ENCODE measurements at places on chromosomes 11 and 22.

DNA sequence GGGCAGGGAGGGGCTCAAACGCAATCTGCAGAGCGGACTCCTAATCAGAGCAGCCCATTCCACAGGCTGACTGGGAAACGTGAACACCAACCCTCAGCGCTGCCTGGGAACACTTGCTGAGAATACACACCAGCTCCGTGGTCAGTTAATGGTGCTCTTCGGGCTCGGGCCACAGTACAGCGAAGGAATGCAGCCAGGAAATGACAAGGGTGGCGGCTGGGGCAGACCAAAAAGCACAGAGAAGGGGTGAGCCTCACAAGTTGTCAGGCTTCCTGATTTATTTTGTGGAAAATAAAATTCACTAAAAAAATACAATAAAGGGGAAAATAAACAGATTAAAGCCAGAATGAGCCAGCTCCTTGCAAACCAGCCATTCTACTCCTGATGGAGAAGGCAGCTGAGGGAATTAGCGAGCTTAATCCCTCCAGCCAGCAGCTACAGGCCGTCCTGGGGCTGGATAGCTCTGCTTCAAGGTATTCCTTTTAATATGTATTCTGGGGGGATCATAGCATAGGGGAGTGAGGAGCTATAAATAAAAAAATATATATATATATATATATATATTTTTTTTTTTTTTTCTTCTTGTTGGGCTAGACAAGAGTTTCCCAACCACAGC, 165.5 kb upstream of the NTM start:
- DNase-seq: no peak

- no peak for DNase-seq
Observed at GRCh38 chr11:104968355-104968855, at the start of gene CASP4. CASP4 (minus strand) TSS chr11:104968574; CDS start chr11:104968525, 49 bp downstream.

DNA sequence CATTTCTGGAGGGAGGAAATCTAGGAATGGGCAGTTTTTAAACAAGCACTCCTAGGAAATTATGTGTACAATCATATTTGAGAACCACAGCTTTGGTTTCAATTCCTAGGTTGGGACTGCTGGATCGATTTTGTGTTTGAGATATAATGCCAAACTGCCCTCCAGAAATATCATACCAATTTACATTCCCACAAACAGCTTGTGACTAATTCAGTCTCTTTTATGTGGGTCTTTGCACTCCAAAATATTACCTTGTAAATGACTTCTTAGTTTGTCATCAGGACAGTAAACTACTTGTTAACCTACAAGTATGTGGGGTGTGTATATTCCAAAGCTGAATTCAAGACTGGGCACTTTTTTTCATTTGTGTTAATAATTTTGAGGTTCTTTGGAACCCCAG, 9.8 kb upstream of the BARX2 start:
- no peak for DNase-seq

GRCh38 chr11:123061403-123062157, at the start of gene HSPA8:
HSPA8 (minus strand) TSS chr11:123062136; CDS start chr11:123061324, 812 bp downstream.
- peak; percentile 68 for DNase-seq

DNA sequence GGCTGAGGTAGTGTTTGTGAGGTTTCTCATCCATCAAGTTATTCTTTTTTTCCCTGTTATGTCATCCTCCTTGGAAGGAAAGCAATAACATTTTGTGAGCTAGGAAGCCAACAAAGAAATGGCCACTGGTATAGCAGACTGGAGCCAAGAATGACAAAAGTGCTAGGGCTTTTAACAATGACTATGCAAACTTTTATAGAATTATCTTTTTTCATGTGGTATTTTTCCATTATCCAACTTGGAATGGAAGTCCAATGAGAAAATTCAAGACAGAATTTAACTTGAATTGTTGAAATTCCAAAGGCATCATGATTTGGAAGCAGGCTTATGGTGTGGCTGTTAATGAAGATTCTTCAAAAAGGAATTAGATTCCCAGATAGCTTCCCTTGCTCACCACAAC, 216.4 kb upstream of the PDGFD start:
- DNase-seq: no peak

DNA sequence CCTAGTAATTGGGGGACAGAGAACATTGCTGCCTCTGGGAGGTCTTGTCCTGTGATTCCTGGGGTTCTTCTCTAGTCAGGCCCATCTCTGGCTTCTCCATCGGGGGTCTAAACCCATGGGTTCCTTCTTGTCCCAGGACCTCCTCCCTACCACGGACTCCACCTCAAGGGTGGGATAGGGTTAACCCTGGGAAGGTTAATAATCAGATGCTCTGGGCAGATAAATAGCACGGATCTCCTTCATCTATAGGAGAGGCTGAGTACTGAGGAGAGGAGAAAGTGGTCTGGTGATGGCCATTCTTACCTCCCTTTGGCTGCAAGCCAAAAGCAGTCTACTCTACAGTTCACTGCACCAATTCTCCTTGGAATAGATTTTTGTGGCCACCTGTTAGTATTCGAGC, 10.5 kb downstream of the HEPHL1 start:
- DNase-seq: no peak

DNA sequence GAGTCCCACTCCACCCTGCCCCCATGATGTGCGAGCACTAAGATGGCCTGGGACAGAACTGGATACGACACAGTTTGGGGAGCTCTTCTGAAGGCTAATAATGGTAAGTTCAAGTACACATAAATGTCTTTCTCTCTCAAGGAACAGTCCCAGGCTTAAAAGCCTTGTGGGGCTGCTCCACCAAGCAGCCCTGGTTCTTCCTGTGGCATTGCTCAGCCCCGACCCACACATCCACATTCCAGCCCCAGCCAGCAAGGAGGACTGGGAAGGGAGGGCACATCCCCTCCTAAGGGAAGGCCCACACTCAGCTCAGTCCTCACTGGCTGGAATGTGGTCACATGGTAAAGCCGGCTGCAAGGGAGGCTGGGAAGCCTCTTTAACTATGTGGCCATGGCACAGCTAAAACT, 13.3 kb upstream of the MB start:
- no peak for DNase-seq

- DNase-seq: no peak
Observed at GRCh38 chr11:61290905-61291690, 4.0 kb downstream of the VWCE start.

DNA sequence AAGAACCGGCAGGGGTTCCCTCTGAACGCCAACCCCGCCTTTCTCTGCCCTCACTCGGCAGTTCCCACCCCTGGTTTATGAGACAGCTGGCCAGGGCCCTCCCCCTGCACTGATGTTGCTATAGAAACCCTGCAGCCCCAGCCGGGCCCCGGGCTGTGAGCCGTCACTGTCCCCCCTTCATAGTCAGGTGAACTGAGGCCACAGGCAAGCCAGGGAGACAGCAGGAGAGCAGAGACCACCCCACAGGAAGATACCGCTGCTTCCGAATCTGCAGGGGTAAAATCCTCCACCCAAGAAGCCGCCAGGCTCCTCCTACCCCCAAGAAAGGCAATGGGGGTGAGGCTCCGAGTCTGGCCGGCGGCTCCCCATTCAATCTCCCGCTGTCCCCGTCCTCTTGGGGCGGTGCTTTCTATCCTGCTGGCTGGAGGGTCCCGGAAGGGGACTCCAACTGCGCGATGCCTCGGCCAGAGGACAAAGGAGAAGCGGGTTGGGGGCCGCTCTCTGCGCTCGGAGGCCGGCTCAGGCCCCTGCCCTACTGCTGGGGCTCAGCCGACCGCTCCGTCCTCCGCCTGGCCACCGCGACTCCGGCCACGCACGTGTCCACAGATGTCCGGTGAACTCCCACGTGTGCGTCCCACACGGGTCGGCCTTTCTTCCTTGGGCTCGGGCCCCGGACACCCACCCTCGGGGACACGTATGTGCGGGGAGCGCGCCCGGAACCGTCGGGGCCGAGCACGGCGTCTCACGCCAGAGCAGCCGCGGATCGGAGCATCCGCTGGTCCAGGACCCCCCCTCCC, 587 bp downstream of the SLC25A22 start:
- DNase-seq: peak; percentile 36

- no peak for DNase-seq
Observed at GRCh38 chr11:134464981-134465730, 53.1 kb upstream of the B3GAT1 start.

DNA sequence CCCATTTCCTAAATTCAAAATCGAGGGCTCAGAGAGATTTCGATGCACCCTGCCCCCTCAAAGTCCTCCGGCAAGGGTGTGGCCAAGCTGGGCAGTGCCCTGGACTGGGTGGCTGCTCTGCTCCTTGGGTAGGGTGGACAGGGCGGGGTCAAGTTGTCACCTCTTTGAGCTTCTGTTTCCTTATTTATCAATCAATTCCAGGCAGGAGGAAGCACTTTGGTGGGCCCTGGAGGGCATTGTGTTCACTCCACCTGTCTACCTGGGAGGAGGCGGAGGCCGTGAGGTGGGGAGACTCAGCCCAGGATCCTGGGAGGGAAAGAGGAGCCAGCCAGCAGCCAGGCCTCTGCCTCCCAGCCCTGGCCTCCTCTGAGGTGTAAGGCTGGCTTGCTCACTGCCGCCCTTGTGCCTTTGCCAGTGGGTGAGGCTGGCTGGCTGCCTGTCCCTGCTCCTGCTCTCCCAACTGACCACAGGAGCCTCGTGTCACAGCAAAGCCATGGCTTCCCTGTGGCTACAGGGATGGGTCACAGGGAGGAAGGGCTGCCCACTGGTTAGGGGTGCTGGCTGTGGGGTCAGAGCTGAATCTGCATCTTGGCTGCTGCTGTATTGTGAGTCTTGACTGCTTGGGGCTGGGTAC, 25.5 kb upstream of the SHISAL1 start:
- DNase-seq: no peak

GRCh38 chr22:31211482-31211861, 626 bp upstream of the LIMK2 start:
- no peak for DNase-seq

- DNase-seq: no peak
Observed at GRCh38 chr22:42176255-42176915, 45.8 kb upstream of the CYP2D6 start.

DNA sequence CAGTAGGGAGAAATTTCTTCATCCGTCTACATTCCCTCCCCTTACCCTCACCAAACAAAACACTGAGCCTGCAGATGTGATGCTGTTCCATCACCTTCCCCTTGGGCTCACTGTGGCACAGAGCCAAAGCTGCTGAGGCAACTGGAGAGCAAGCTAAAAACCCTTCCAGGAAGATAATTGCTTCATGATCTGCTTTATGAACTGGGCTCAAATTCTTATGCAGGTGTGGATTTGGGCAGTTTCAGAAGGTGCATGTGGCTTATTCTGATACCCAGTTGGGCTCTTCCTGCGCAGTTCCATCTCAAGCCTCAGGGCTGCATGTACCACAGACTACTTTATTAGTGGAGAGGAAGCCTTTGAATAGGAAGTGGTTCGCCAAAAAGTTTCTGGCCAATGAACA, 58.3 kb downstream of the AAMDC start:
- no peak for DNase-seq

DNA sequence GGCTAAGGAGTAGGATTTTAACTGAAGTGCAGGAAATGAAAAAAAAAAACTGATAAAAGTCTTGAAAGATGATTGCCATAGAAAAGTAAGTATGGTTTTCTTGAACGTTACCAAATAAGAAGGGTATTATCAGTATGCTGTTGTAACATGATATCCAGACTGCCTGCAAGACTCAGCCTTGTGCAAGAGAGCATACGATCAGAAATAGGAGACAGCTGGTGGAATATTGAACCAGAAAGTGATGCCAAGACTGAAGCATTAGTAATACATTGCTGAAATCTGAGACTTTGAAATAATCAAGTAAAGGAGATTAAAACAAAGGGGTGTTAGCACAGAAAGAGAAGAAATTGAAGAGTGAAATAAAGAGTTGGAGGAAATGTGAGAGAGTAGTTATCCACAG, 452.7 kb upstream of the CNTN5 start:
- no peak for DNase-seq

Measured in activated naive CD4-positive, alpha-beta T cell (primary cell).